Type B pancreatic cell (in vitro differentiated cells): ENCODE measurements at places on chromosomes 2 and 18. TPM values are rescaled to one million over a fixed set of nuclear protein-coding genes. Genes with fewer than 3 reads are reported as not detected.
A peak's percentile ranks its signal among the peaks of the same experiment; 100 is the strongest.

GRCh38 chr2:225137971-225138370 lies 95.7 kb upstream of the DOCK10 start:
- no peak for DNase-seq

The TMEM163 gene
- total RNA-seq = 4.0 and 4.1 TPM in 2 replicates

- DNase-seq = no peak
Observed at GRCh38 chr18:6728331-6728730, 1.2 kb upstream of the ARHGAP28 start.

DNA sequence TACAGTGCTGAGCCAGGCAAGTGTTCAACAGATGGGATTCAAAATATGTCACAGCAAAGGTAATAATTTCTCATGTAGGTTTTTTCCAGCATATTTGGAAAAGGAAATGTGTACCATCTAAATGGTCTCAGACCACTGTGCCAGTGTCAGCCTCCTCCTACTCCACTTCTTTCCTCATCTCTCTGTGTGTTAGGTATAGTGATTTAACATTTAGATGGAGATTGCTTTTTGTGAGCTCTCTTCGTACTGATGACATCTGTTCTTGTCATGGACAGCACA lies 80.9 kb upstream of the TSPYL6 start:
- DNase-seq = no peak

The AQP12B gene
- 0.10 and 0.43 TPM in 2 replicates for total RNA-seq

The IGFBP2 gene
- 121 and 252 TPM in 2 replicates for total RNA-seq

- no peak for DNase-seq
Observed at GRCh38 chr2:213164263-213164662, 12.9 kb upstream of the IKZF2 start.

The KCNJ3 gene
- total RNA-seq = 6.0 and 11.7 TPM in 2 replicates

GRCh38 chr2:11483806-11484617 lies 18.1 kb upstream of the E2F6 start:
- DNase-seq = peak; percentile 34

GRCh38 chr2:42331569-42332284 lies 29.3 kb downstream of the COX7A2L start:
- no peak for DNase-seq

GRCh38 chr18:51614967-51615571 lies 417.6 kb upstream of the MEX3C start:
- no peak for DNase-seq

GRCh38 chr2:23238011-23238657 lies 146.8 kb upstream of the KLHL29 start:
- DNase-seq = no peak

The SGPP2 gene
- total RNA-seq = 7.0 and 22.4 TPM in 2 replicates

- DNase-seq = no peak
Observed at GRCh38 chr2:237593596-237594320, 3.2 kb upstream of the RAB17 start.
